ENCODE measurements at places on chromosomes 4 and X.
A peak's percentile ranks its signal among the peaks of the same experiment; 100 is the strongest.

DNA sequence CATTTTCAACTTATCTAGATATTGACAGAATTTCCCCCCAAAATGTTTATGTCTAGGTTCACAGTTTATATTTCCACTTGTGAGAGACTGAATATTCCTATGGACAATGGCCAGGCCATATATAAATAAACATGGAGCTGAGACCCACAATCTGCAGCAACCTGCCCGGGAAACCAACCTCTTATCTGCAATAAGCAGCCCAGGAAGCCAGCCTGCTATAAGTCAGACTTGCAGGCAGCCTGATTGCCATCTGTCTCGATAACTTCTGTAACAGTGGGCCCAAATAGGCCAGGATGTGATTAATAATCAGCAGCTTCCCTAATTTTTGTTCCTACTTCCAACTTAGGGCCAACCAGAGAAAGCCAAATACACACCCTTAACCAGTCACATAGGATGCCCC lies 5.2 kb upstream of the NAP1L5 start:
- no peak for DNase-seq

DNA sequence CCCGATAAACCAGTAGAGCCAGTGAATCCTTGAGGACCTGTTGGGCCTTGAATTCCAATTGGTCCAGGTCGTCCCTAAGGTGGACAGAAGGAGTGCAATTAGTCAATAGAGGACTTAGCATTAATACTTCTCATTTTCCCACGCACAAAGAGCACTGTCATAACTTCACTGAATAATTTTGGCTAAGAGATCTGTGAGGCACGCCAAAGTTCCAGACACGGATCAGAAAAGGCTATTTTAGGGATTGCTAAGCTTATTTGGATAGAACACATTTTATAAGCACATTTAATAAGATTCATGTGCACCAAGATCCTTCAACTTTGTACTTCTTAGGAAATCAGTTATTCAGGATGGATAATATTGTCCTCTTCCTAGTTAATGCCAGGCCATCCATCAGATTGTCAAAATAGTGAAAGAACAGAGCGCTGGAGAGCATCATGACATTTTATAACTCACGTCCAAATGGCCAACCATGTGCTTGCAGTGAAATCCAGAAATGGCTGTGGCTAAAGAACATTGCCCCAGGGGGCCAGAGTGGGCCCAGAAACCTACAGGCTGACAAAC lies 129.8 kb downstream of the ATG4A start:
- DNase-seq: no peak

DNA sequence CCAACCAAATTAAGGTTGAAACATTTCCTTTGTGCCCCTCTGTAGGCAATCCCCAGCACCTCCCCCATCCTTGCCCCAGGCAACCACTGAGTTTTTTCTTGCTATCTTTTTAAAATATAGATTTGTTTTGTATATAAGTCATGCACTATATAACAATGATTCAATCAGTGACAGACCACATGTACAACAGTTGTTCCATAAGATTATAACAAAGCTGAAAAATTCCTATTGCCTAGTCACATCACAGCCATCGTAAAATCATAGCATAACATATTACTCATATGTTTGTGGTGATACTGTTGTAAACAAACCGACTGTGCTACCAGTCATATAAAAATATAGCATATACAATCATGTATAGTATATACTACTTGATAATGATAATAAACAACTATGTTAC lies 211.9 kb upstream of the NRK start:
- DNase-seq: peak; percentile 21

DNA sequence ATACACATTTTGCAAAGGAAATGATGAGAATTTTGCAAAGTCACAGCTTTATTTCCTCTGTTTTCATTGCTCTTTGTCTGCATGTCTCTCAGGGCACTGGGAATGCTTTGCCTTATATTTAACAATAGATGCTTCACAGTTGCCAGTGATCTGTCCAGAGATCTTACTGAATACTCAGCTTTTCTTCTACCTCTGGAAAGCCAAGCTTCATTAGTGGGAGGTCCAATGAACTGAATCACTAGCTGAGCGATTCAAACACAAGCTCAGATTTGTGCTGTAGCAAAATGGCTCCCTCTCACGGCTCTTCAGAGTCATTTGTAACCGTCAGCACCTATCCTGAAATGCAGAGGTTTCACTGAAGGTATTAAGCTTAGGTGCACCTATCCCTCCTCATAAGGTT lies 138.9 kb downstream of the DCLK2 start:
- DNase-seq: peak; percentile 71

- DNase-seq: no peak
Measured at GRCh38 chrX:123625477-123625876, 107.4 kb downstream of the THOC2 start.
